Activated naive CD4-positive, alpha-beta T cell (primary cell): ENCODE measurements at places on chromosomes 2 and 18.

- no peak for DNase-seq
These were observed 15.4 kb downstream of the TNS1 start for GRCh38 chr2:217987391-217987790.

GRCh38 chr2:231708773-231709635 lies 679 bp downstream of the PTMA start:
- DNase-seq, result peak; percentile 39

DNA sequence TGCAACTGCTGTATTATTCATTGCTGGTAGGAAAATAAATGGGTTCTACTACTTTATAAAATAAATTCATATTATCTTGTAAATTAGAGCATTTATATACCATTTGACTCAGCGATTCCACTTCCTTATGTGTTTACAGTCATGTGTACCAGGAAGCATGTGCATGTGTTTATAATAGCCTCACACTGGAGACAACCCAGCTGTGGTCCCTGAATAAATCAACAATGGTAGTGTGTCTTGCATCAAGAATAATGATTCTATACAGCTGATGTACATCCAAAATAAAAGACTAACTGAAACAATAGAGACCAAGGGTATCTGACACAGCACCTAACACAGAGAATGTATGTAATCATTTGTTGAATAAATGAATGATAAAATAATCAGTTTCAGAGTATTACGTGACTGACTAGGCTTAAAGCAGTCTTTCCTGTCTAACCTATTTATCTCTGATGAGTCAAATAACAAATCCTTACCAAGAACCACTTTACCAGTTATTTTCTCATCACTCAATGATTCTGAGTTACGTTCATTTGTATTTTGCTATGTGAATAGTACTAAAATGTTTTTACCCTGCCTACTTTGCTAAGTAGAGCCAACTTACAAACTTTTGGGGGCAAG lies 216.8 kb downstream of the UBE2E3 start:
- DNase-seq, result no peak

DNA sequence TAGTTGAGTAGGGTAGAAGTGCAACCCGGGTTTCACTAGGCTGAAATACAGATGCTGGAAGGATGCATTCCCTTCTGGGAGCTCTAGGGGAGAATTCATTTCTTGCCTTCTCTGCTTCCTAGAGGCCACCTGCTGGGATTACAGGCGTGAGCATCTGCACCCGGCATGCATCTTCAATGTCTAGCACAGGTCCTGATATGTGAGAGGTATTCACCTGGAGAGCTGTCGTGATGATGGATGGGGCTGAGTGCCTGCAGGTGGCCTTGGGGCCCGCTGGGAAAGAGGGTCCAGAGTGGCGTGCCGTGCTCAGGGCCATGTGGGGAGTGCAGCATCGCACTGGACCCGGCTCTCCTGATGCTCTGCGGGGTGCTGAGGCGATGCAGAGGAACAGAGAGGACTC lies 6.6 kb upstream of the NTSR2 start:
- DNase-seq, result no peak

DNA sequence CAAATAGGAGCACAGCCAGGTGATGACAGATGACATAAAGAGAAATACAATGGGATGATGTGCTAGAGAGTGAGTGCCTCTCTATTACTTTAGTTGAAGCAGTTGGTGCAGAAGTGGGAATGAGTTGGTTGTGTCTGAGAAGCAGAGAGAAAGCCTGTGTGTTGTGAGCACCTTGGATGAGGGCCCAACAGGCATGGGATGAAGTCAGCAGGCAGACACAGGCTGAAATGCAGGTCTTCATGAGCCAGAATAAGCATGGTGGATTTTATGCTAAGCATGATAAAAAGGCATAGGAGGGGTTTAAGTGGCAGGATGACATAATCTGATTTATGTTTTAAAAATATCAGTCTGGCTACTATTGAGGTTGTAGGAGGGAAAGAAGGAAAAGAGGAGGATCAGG lies 71.5 kb downstream of the KLHL14 start:
- no peak for DNase-seq

- no peak for DNase-seq
These were observed 143.3 kb upstream of the KLHL29 start for GRCh38 chr2:23241611-23242245.

DNA sequence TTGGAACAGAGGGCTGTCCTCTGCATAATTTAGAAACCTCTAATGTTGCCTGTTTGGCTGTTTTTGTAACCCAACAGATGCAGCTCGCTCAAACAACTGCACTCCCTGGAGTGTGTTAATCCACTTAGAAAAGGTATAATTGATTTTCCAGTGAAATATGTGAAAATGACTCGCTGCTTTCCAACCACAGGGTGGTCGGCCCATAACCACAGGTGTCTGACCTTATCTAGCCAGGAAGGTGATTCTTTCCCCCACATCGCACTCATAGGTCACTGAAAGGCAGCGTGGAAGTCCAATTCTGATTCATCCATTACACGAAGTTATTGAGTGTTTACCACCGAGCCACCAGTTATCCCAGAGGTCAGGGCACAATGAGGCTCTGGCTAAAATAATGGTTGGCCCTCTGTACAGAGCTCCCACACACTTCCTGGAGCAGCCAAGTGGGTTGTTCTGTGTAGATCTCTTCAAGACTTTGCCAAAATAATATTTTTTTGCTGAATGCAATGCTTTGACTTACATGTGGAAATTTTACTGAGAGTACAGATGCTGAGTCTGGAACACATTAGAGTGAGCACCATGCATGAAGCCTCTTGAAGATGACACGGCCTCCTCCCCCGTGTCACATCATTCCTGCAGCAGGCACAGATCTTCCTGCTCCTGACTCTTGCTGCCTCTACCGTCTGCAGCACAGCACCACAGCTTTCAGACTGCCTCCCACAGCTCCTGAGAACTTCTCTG lies 396.2 kb downstream of the ZNF516 start:
- no peak for DNase-seq

DNA sequence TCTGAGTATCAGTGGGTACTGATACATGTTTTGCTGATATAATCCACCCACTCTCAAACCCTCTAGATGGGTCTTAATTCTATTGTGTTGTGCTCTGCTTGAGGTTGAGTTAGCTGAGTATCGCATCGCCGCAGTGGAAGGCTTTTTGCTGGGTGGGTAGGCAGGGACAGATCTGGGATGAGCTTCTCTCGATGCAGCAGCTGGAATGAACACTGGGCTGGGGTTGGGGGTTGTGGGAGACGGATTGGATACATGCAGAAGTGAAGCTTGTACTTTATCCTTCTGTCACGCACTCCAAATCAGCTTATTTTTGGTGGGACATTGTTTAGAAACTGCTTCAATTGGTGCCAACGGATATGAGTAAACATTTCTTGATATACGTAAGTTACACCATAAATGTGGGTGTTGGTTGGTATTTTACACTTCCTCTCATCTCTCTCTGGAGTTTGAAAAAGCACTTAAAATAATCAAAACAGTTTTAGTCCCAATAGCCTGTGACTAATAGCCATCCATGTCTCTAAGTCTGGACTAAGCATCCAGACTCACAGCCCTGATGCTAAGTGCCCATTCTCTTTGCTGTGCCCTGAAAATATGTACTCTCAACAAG lies 107.1 kb downstream of the POLE4 start:
- no peak for DNase-seq

GRCh38 chr2:232761301-232761907 lies 15.0 kb downstream of the KCNJ13 start:
- no peak for DNase-seq

GRCh38 chr2:216694082-216694825 lies 1.1 kb downstream of the IGFBP5 start:
- DNase-seq, result peak; percentile 12

DNA sequence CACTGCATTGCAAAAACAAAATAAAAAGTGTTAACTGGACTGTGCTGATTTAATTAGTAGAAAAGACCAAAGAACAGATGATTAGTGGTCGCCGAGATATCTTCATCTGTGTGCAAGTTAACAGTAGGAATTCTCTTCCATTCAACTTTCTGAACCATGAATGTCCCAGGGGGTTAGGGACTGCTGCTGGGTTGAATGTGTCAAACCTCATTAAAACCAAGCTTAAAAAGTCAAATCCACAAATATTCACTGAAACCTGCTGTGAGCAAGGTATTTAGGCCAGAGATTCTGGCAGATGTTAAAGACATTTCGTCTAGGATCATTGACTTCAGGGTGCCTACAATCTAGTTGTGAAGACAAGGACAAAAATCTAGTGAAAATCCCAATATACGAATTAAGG lies 58.7 kb downstream of the STPG4 start:
- DNase-seq, result no peak

DNA sequence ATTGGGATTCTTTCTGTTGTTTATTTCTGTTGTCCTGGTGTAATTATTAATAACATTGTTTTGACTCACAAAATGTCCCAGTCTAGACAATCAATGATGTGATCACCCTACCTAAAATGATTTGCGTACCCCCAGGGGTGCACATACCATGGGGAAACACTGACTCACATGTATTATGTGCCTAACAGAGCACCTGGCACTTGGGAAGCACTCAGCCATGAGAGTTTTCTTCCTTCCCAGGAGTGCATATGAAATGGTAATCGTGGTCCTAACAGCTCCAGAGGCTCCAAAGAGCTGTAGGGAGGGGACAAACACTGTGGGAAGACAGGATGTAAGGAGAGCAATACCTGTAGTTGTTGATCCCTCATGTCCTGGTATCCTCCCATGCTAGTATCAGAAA lies 187.8 kb upstream of the ERBB4 start:
- DNase-seq, result no peak

DNA sequence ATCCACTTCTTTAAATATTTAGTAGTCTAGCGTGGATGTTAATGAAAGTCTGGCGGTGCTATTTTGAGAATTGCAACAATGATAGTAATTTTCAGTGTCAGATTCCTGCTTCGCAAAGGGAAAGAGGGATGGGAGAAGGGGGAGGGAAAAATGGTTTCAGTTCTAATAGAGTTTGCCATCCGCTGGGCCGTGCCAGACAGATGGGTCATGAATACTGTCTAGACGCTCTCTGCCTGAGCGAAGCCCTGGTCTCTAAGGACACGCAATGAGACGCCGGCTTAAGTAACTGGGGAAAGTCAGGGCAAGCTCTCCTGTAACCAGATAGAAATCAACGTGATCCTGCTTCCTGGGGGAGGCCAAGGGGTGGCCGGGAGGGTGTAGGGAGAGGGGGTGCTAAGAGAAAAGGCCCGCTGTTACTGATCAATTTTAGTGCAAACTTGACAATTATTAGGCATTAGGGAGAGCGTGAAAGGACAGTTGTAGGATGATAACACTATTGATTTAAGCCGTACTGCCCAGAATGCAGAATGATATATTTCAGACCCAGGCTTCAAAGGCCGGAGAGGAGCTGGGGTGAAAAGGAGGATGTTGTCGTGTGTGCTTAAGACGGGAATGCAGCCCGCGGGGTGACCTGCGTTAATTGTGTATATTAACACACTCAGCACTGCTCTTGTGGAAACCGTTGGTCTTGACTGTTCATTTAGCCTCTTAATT lies 229.2 kb downstream of the LDLRAD4 start:
- no peak for DNase-seq

DNA sequence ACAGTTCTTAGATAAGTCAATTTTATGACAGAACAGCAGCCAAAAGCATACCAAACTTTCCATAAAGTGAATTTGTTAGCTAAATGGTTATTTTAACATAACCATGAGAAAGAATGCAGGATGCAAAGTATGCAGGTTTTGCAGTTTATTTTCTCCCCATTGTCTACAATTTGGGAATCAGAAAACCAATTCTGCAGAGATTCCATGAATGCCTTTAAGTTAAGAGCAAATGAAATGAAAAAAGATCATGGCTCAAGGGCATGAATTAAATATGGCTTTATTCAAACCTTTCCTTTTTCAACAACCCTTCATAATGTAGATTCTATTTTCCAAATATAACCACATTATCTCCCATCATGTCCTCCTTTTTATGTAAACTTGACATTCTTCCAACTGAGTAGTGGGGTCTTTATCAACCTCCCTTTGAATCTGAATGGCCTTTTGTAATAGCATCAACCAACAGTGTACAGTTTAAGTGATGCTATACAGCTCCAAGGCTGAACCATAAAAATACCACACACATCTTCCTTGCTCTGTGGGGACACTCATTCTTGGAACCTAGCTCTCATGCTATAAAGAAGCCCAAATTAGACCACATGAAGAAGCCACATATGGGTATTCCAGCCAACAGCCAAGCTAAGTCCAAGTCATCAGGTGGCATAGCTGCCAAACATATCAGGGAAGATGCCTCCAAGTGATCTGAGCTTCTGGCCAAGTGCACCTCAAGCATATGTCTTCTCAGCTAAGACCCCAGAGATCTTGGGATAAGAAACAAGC lies 49.8 kb downstream of the PIAS2 start:
- no peak for DNase-seq

- no peak for DNase-seq
These were observed 2119.6 kb upstream of the PIK3C3 start for GRCh38 chr18:39835303-39836030.

DNA sequence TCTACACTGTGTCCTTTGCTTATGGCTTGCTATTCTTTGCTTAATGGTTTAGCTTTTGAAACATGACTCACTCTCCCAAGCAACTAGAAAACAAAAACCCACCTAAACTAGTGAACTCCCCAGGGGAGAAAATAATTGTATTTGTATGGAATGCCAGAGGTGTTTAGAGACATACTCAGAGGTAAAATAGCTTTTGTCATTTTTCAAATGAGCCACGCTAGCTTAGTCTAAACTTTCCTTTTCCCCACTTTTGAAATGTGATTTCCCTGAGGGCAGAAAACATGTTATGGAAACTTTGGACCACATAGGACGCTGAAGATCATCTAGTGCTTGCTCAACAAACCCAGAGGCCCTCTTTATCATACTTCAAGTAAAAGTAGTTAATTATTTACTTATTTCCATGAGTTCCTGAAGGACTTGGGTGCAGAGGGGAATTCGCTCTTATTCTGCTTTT lies 16.5 kb upstream of the CYTIP start:
- DNase-seq, result no peak

- no peak for DNase-seq
These were observed 134.6 kb upstream of the SMAD2 start for GRCh38 chr18:48064978-48065600.

DNA sequence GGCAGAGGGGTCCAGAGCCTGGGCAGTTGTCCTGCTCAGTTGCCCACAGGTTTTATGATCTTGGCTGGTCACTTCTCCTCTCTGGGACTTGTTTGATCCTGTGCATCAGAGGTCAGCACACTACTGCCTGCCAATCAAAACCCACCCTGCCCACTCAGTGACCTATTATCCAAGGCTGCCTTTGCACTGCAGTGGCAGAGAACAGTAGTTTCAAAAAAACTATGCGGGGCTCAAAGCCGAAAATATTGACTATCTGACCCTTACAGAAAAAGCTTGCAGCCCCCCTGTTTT lies 218.2 kb downstream of the CYP26B1 start:
- DNase-seq, result no peak

GRCh38 chr18:52337276-52337675 lies 2.7 kb upstream of the DCC start:
- no peak for DNase-seq

DNA sequence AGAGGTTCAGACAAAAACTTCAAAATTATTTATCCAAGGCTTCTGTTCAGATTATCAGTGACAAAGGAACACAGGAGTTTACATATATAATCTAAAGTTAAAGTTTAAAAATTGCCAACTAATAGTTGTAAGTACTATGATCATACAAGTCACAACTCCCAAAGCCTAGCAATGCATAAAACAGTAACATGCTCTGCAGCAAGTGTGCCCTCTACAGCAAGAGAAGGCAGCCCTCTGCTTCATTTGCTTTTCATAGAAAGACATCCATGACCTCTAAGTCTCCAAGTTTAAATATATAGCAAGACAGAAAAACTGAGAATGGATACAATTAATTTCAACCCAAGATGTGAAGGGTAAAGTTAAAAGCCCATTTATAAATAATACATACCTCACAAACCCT lies 13.3 kb downstream of the RAB1A start:
- no peak for DNase-seq

GRCh38 chr2:42138163-42139015 lies 30.8 kb upstream of the EML4 start:
- no peak for DNase-seq

- no peak for DNase-seq
These were observed 55.9 kb upstream of the NT5C1B start for GRCh38 chr2:18645315-18645714.
